ENCODE measurements at places on chromosomes 3 and 15. TPM values are rescaled to one million over a fixed set of nuclear protein-coding genes. Genes with fewer than 3 reads are reported as not detected.

Gene WWTR1
- total RNA-seq, result 55.0 TPM

Gene PXYLP1
- total RNA-seq, result 24.3 TPM

Gene CCDC80
- total RNA-seq, result 21.7 TPM

Gene TMEM87A
- 39.8 TPM for total RNA-seq

Gene RAB5A
- total RNA-seq, result 55.7 TPM

Gene KBTBD13
- 3.3 TPM for total RNA-seq

Gene ZDHHC3
- 60.3 TPM for total RNA-seq

Gene MITF
- total RNA-seq, result 57.3 TPM

Gene SNTN
- 0.24 TPM for total RNA-seq

- no peak overlapping the region for H3K4me3 ChIP-seq
- H3K36me3 ChIP-seq, result no peaks in the 10 kb centered on the region
- H3K27me3 ChIP-seq, result no peaks in the 10 kb centered on the region
- no peak for DNase-seq
These were observed 45.4 kb upstream of the UBE2E1 start for GRCh38 chr3:23760325-23760724.

- H3K4me1 ChIP-seq, result peaks cover 10% of the 10 kb centered on the region
- H3K27me3 ChIP-seq, result no peaks in the 10 kb centered on the region
- H3K4me3 ChIP-seq, result no peak overlapping the region
- DNase-seq, result no peak
- H3K36me3 ChIP-seq, result no peaks in the 10 kb centered on the region
These were observed 103.0 kb downstream of the ZNF385D start for GRCh38 chr3:21647961-21648360.

GRCh38 chr3:63585927-63586326 lies 66.5 kb upstream of the SNTN start:
- DNase-seq, result no peak
- H3K4me3 ChIP-seq, result no peak overlapping the region
- no peak overlapping the region for H3K27ac ChIP-seq

- no peaks in the 10 kb centered on the region for H3K4me1 ChIP-seq
- H3K27ac ChIP-seq, result no peak overlapping the region
- H3K36me3 ChIP-seq, result no peaks in the 10 kb centered on the region
- no peaks in the 10 kb centered on the region for H3K27me3 ChIP-seq
- H3K4me3 ChIP-seq, result no peak overlapping the region
- no peak for DNase-seq
These were observed 22.3 kb downstream of the C2CD4B start for GRCh38 chr15:62142736-62143135.

- H3K36me3 ChIP-seq, result no peaks in the 10 kb centered on the region
- H3K27ac ChIP-seq, result no peak overlapping the region
- H3K4me1 ChIP-seq, result peaks cover 18% of the 10 kb centered on the region
- DNase-seq, result peak; percentile 4
- H3K27me3 ChIP-seq, result no peaks in the 10 kb centered on the region
- no peak overlapping the region for H3K4me3 ChIP-seq
These were observed 506.3 kb upstream of the GRM7 start for GRCh38 chr3:6354653-6355052.

GRCh38 chr3:78050276-78051065 lies 1010.6 kb downstream of the ROBO2 start:
- no peak overlapping the region for H3K4me3 ChIP-seq
- H3K4me1 ChIP-seq, result peaks cover 4% of the 10 kb centered on the region
- no peak for DNase-seq
- H3K27me3 ChIP-seq, result no peaks in the 10 kb centered on the region

GRCh38 chr3:481680-482079 lies 285.1 kb downstream of the CHL1 start:
- H3K36me3 ChIP-seq, result no peaks in the 10 kb centered on the region
- H3K4me1 ChIP-seq, result peaks cover 9% of the 10 kb centered on the region
- DNase-seq, result peak; percentile 17
- H3K4me3 ChIP-seq, result no peak overlapping the region

DNA sequence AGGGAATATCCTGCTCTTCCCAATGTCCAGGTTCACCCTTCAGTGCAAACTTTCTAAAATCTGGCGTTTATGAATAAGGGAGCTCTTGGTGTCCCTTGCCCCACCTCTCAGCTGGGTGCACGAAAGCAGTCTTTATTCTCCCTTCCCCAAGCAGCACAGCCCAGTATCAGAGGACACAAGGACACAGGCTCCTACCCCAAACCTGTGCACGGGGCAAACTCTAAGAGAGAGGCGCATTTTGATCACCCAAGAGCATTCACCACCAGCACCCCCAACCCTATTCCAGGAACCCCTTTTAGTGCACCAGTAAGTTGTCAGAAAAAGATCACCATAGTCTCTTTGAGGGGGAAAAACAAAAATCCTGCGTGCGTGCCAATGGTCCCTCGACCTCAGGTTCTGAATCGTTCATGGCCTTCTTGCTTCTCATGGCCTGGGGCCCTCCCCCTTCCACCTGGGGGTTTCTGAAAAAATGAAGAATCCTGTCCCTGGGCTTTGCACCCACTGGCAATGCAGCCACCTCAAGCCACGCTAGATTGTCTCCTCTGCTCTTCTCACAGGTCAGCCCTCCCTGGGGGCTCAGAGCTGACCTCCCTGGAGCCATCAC lies 78.9 kb downstream of the FAM174B start:
- H3K27me3 ChIP-seq, result no peaks in the 10 kb centered on the region
- no peaks in the 10 kb centered on the region for H3K4me1 ChIP-seq
- no peak for DNase-seq
- H3K27ac ChIP-seq, result no peak overlapping the region
- H3K36me3 ChIP-seq, result no peaks in the 10 kb centered on the region

- DNase-seq, result no peak
- H3K4me3 ChIP-seq, result no peak overlapping the region
- H3K27ac ChIP-seq, result peak overlapping the region; percentile 66
- peaks cover 59% of the 10 kb centered on the region for H3K4me1 ChIP-seq
- no peaks in the 10 kb centered on the region for H3K27me3 ChIP-seq
These were observed 18.6 kb downstream of the PDIA5 start for GRCh38 chr3:123085293-123085931.

- peaks cover 59% of the 10 kb centered on the region for H3K4me1 ChIP-seq
- H3K27me3 ChIP-seq, result no peaks in the 10 kb centered on the region
- no peak overlapping the region for H3K4me3 ChIP-seq
- peak overlapping the region; percentile 38 for H3K27ac ChIP-seq
- peak; percentile 87 for DNase-seq
These were observed 33.8 kb downstream of the MBNL1 start for GRCh38 chr3:152302521-152303021.

DNA sequence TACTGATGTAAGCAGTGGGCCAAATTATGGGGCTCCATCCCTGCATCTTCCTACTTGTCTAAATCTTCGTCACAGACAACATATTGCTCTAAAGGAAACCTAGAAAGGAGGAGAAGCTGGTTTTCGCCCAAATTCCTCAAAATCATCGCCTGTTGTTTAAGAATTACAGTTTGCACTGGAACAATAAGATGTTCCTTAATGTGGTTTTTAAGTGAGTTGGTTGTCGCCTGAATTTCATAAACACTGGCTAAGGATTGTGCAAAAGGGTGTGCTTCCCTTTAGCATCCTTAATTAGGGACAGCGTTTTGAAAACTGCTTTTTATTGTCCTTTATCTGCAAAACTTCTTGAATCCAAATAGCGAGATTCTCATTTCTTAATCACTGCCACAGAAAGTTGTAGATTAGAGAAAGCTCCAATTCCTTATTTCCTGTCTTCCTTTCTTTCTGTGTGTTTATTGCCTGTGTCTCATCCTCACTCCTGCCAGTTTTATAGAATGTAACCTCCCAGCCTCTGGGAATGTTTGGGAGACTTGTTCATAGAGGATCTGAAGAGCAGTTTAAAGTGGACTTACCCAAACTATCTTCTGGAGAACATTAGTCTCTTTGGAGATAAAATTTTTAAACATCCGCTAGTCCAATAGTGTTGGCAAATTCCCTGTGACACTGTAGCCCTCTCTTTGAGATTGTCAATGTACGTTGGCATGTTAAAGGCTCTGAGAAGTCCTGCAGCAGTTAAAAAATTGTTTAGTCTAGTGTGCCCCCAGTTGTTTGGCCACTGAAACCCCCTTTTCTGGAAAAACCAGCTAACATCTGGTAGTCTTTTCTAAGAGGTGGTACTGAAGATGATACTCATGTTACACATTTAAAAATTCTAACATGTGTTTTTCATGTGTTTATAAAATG lies 50.4 kb downstream of the FLNB start:
- H3K4me1 ChIP-seq, result no peaks in the 10 kb centered on the region
- DNase-seq, result no peak
- no peaks in the 10 kb centered on the region for H3K27me3 ChIP-seq
- no peak overlapping the region for H3K27ac ChIP-seq

- no peaks in the 10 kb centered on the region for H3K36me3 ChIP-seq
- peaks cover 19% of the 10 kb centered on the region for H3K4me1 ChIP-seq
- peak; percentile 94 for DNase-seq
- no peak overlapping the region for H3K4me3 ChIP-seq
- no peaks in the 10 kb centered on the region for H3K27me3 ChIP-seq
These were observed 86.6 kb downstream of the LINGO1 start for GRCh38 chr15:77546050-77546501.

GRCh38 chr3:117104381-117104780 lies 394.8 kb downstream of the TUSC7 start:
- DNase-seq, result no peak
- H3K4me1 ChIP-seq, result no peaks in the 10 kb centered on the region
- no peak overlapping the region for H3K4me3 ChIP-seq

DNA sequence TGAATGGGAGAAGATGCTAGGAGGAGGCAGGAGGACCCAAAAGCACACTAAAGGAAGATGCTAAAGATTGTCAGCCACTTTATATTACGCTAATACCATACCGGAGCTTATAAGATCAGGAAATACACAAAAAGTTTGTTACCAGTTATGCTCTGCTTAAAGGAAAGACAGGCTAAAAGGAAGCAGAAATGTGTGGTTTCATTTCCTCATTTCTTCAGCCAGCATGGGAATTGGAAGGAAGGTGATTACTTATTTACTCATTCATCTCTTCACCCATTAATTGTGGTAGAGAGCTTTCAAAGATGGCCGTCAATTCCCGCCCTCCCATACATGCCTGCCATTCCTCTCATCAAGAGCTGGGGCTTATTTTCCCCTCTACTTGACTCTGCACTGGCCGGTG lies 26.7 kb upstream of the TMEM158 start:
- no peaks in the 10 kb centered on the region for H3K4me1 ChIP-seq
- H3K27ac ChIP-seq, result no peak overlapping the region
- no peaks in the 10 kb centered on the region for H3K27me3 ChIP-seq
- DNase-seq, result no peak
- no peak overlapping the region for H3K4me3 ChIP-seq

GRCh38 chr3:53122933-53123305 lies 7.3 kb downstream of the RFT1 start:
- H3K27ac ChIP-seq, result no peak overlapping the region
- H3K27me3 ChIP-seq, result peaks cover 54% of the 10 kb centered on the region
- no peak overlapping the region for H3K4me3 ChIP-seq

- no peak for DNase-seq
- no peaks in the 10 kb centered on the region for H3K36me3 ChIP-seq
- no peaks in the 10 kb centered on the region for H3K27me3 ChIP-seq
- no peak overlapping the region for H3K27ac ChIP-seq
- no peak overlapping the region for H3K4me3 ChIP-seq
- H3K4me1 ChIP-seq, result peaks cover 16% of the 10 kb centered on the region
These were observed 29.8 kb downstream of the DUOX2 start for GRCh38 chr15:45084163-45084562.

DNA sequence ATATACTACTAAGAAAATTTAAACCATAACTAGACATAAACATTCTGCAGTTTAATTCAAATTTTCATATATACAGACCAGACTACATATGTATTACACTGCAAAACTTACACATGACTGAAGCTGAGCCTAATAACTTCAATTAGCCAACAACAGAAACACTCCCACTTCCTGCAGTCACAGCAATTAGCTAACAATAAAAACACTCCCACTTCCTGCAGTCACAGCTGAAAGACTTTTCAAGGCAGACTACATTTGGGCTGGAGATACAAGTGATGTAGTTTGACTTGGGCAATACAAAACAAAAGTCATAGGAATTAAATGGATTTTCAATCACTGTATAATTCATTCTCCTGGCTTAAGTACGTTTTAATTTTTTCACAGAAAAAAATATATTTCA lies 10.3 kb downstream of the TM2D3 start:
- peaks cover 3% of the 10 kb centered on the region for H3K4me1 ChIP-seq
- no peaks in the 10 kb centered on the region for H3K27me3 ChIP-seq
- H3K4me3 ChIP-seq, result no peak overlapping the region
- peaks cover 42% of the 10 kb centered on the region for H3K36me3 ChIP-seq

DNA sequence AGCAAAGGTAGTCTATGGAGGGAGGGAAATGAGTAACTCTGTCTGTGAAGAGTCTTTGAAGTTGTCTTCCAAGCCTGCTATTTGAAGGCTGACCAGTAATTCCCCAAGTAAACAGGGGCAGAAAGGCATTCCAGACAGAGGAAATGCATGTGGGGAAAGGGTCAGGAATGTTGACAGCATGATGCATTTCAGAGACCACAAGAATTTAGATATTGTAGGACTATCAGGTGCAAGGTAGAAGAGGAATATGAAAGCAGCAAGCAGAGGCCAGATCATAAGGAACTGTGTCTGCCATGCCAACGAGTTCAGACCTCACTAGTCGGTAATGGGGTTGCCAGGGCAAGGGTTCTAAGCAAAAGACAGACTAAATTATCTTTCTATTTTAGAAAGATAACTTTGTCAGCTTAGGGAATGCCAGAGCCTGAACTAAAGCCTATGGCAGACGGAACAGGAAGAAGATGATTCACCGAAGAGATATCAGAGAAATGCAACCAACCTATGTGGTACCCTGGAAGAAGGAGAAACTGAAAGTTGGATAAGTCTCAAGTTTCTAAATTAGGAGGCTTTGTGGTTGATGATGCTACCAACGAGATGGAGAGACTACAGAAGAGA lies 327.0 kb upstream of the RORA start:
- no peak overlapping the region for H3K4me3 ChIP-seq
- no peaks in the 10 kb centered on the region for H3K36me3 ChIP-seq
- DNase-seq, result peak; percentile 58
- H3K27me3 ChIP-seq, result peaks cover 64% of the 10 kb centered on the region
- H3K27ac ChIP-seq, result no peak overlapping the region

DNA sequence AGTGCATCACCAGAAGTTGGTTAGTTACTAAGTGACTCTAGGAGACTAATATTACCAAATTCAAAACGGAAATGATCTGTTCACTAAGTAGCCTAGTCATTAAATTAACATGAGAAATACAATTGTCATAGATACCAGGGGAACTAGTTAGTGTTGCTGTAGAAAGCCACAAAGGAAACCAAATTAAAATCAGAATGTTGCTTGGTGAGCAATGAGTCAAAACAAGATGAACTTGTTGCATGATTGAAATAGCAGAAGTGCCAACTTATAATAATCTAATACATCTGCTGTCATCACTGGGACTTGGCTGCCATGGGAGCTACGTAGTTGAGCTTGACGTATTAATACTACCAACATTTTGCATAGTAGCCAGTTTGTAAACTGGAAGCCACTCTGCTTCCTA lies 458.1 kb downstream of the DIPK2A start:
- no peaks in the 10 kb centered on the region for H3K36me3 ChIP-seq
- H3K4me1 ChIP-seq, result no peaks in the 10 kb centered on the region
- H3K4me3 ChIP-seq, result no peak overlapping the region
- H3K27me3 ChIP-seq, result no peaks in the 10 kb centered on the region

DNA sequence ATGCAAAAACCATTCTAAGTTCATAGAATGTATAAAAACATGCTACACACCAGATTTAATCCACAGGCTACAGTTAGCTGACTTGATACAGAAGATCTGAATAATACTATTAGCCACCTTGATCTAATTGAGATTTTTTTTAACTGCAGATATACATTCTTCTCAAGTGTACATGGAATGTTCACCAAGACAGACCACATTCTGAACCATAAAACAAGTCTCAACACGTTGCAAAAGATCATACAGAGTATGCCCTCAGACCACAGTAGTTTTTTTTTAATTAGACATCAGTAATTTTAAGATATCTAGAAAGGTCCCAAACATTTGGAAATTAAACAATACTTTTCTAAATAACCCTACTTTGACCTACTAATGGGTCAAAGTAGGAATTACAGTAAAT lies 83.3 kb downstream of the FGF7 start:
- no peak overlapping the region for H3K4me3 ChIP-seq
- H3K36me3 ChIP-seq, result no peaks in the 10 kb centered on the region
- no peak overlapping the region for H3K27ac ChIP-seq
- H3K27me3 ChIP-seq, result no peaks in the 10 kb centered on the region
